ENCODE measurements at places on chromosomes 5 and 9.
A peak's percentile ranks its signal among the peaks of the same experiment; 100 is the strongest.

DNA sequence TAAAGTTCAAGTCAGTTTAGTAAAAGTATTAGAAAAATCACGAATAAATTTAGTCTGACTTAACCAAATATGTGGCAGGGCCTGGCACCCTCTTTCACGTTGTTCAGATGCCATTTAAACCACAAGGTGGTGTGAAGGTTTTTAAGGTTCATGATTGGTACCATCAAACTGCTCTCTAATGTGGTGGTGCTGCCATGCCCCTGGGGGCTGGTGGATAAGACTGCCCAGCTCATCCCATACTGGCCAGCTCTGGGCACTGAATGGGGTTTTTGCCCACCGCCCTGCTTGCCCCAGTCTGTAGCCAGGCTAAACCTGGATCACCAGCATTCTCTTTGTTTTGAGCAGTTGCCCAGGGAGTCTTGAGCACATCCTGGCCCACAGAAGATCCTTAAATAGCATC, 159.3 kb downstream of the GABBR2 start:
- DNase-seq = no peak

DNA sequence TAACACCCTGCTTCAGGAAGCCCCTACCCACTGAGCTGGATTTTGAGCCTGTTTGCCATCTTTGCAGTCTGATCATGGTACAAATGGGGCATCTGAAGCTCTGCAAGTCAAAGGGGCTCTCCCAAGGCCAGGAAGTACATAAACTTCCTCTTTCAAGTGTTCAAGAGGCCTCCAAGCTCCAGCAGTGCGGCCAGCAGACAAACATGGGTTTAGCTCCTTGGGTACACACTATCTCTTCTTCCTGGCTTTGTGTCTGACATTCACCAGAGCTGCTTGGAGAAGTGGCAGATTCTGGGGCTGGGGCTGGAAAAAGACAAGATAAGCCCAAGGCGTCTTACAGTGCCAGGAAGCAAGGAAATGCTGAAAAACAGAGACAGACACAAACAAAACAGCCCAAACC, 34.1 kb downstream of the LAMC3 start:
- DNase-seq = no peak

GRCh38 chr5:91027405-91028139, 355.5 kb downstream of the ARRDC3 start:
- peak; percentile 27 for DNase-seq

DNA sequence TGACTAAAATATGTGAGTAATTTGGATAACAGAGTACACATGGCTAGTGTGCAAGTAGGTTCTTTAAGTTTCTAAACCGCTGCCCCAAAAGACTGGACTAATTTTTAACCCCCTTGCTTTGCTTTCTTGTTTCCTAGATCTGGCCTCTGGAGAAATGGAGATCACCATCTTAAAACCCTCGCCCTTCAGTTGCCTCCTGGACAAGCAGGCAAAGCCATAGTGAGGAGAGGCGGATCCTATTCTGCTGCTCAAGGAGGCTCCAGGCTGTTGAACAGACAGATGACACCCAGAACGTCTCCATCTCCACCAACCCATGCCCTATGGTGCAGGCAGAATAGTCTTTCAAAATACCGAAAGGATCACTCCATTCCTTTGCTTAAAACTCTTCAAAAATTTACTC, 28.6 kb upstream of the ALDH1A1 start:
- DNase-seq = no peak

DNA sequence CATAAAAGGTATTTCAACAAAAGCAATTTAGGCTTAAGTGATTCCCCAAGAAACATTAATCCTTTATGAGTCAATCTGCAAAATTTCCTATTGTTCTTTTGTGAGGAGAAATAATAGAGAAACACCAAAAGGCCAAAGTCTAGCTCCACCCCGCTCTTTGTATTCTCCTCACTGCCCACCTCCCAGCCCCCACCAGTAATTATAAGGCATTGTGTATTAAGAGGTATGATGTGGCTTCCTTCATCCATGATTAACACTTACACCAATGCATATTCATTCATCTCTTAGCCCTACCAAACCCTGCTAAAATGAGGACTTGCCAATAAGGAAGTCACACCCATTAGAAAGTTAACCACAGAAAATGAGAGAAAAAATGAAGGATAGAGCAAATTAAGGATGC, 105.3 kb upstream of the SPATA31D4 start:
- peak; percentile 71 for DNase-seq

DNA sequence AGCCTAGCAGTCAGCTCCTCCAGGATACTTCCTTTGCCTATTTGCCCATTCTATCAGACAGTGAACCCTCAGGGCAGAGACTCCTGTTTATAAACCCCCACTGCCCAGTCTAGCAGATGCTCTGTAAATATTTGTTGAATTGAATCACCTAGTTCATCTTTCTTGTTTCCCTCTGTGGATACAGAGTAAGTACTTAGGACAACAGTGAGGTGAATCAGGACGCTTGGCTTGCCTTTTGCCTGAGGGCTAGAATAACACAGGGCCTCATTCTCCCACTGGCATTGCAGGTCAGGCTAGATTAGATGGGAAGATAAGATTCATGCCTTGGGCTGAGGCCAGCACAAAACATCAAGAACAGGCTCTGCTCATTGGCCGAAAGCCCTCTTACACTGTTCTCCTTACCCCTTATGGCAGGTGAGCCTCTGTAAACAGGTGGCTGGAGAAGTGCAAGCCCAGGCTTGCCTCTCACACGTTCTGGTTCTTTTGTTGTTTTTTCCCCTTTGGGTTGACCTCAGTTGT, 22.2 kb downstream of the TNFSF8 start:
- no peak for DNase-seq

- DNase-seq = no peak
Measured at GRCh38 chr5:79576606-79577289, 35.5 kb upstream of the TENT2 start.

DNA sequence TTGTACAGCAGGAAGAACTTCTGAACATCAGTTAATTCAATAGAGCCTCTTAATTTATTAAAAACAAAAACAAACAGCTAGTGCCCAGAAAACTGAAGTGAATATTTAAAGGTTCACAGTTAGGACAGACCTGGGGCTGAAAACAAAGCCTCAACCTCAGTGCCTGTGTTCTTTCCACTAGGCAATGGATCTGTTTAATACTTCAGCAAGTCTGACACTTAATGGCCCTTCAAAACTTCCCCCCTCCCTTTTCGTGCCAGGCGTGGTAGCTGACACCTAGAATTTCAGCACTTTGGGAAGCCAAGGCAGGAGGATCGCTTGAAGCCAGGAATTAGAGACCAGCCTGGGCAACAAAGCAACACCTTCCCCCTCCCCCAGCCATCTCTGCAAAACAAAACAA, 54.5 kb upstream of the IFNK start:
- DNase-seq = no peak

DNA sequence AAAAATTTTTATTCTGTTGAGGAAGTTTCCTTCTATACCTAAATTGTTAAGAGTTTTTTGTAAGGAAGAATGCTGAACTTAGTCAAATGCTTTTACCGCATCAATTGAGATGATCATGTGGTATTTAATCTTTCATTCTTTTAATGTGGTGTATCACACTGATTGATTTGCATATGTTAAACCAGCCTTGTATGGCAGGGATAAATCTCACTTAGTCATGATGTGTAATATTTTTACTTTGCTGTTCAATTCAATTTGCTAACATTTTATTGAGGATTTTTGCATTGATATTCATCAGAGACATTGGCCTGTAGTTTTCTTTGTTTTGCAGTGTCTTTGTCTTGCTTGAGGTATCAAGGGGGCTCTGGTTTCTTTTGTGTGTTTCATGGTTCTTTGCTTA, 125.3 kb upstream of the MEF2C start:
- DNase-seq = no peak

DNA sequence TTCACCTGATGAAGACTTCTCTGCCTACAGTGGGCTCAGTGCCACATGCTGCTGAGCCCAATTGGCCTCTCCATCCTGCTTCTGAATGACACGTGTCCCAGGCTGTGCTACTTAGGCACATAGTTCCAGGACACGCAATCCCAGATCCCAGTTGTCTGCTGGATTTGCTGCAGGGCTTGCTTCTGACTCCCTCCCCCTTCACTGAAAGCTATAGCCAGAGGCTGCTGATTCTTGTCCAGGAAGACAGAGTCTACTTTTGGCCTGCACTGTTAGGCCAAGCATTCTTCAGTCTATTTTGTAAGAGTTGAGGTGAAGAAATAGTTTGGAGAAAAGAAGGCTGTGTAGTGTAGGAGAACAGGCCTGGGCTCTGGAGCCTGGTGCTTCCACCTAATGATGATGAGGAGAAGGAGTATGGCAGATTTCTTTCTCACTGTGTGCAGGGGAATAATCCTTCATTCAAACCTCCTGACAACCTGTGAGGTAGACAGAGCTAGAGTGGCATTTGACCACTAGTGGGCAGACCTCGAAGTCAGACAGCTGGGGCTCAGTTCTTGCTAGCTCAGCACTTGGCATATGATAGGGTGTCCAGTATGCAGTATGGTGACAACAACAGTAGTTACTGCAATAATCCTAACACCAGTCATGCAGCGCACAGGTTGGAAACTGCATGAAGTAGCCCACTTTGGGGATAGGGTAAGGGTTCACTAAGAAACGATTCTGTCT, 19.5 kb upstream of the ASPN start:
- DNase-seq = peak; percentile 45

DNA sequence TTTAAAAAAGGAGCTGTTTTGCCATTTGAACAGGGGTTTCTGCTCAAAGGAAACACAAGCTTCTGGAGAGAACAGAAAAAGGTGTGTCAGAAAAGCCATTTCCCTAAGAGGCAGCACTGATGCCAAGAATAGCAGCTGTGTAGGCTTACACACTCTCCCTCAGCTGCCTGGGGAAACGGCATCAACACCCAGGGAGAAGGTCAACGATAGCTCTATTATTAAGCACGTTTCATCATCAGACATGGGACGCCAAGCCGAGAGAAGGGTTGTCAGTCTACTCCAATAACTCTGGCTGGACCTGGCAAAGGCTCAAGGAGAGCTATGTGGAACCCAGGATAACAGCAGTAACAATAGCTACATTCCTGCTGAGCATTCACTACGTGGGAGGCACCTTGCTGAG, 314.2 kb downstream of the CDK5RAP2 start:
- no peak for DNase-seq

DNA sequence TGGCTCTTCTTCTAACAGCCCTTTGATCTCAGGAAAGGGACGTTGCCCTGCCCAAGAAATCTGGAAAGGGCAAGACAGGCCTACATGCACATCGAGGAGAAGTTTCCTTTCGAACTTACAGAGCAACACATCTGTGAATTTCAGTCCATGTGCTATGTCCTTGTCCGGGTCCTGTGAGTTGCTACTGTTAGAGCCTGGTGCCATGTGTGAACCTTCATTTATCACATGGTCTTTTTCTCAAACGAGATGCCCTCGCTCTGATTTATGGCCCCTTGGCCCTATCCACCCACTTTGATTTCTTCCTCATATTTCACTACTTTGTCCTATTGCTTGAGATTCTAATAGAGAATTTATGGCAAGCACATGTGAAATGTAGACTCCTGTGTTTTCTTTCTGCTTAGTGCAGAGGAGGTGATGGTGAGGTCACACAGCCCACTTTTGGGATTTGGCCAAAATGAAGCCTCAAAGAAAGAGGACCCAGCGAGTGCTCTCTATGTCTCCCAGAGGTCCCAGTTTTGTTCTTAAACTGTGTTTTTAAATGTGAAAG, 153.1 kb downstream of the SNCAIP start:
- no peak for DNase-seq

GRCh38 chr5:168291342-168291963, at the start of gene WWC1:
WWC1 (plus strand) TSS chr5:168291645; CDS start chr5:168292153, 508 bp downstream.
- DNase-seq = no peak

DNA sequence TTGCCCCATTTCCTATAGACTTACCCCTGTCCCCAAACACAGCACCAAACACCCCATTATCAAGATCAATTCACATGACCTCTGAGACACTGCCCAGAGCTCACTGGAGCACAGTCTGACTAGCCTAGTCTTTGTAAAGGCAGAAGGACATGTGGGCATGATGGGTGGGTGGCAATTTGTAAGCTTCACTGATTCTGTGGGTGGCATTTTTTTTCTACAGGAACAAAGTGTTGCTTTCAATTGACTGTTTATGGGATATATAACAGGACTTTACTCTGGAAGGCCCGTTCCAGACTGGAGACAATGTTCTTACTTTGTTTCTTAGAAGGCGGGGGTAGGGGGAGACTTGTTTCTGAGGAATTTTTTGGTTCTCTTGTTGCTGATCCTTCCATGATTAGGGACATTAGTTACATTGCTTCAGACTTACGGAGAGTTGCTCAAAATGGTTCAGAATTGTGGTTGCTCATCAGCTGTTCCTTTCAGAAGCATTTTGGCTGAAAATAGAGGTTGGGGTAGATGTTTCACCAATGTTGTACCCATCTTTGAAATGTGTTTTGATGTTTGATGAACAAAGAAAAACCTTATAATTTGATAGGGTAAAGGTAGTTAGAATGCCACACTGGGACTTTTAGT, 20.2 kb downstream of the NNT start:
- DNase-seq = no peak

GRCh38 chr5:54103871-54104270, 206.5 kb downstream of the ARL15 start:
- DNase-seq = no peak

DNA sequence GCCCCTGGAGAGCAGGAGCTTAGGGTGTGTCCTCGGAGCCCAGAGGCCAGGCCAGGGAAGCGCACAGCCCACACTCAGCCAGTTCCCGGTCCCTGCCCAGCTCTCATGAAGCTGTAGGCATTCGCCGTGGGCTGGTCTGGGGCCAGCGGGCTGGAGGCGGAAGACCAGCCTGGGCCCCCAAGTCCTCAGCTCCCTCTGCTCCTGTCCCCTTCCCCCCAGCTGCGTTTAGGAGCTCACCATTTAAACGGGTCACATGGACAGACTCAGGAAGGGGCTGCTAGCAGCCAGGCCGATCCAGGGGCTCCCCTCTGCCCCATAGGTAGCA, 17.4 kb downstream of the DNLZ start:
- no peak for DNase-seq

DNA sequence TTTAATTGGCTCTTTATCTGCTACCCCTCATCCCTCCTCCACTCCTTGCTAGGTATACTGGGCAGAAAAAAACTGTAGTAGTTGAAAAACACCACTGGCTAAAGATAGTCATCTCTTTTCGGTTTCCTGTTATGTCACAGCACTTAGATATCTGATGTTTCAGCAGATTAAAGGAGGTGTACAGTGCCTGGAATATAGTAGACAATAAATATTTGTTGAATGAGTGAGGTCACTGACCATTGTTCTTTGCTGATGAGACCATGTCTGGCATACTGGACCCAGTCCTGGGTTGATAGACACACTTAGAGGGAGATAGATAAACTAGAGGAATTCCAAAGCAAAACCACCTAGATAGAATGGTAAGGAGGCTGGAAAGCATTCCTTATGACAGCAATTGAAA, 3.2 kb downstream of the GRPEL2 start:
- peak; percentile 50 for DNase-seq

DNA sequence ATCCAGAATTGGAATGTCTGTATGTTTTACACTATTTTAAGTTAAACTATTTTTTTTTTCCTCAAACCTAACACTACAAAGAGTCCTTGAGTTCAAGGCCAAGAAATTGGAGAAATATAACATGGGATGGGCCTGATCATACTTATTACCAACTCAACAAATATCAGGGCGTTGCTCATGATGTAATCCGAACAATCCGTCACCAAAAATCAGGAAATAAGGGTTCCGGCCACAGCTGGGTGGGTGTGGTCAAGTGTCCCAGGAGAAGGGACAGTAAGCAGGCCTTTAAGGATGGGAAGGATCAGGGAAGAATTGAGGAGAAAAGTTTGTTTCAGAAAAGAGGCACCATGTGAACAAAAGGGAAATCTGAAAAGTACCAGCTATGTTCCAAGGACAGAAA, 29.8 kb downstream of the MED27 start:
- no peak for DNase-seq

GRCh38 chr9:131679261-131680020, 60.4 kb downstream of the RAPGEF1 start:
- DNase-seq = no peak
